ENCODE measurements at places on chromosomes 3 and 15.

- DNase-seq: no peak
These were observed 357.4 kb upstream of the CDIN1 start for GRCh38 chr15:36221992-36222391.

GRCh38 chr3:123157598-123158287 lies 44.0 kb upstream of the SEC22A start:
- DNase-seq: no peak

GRCh38 chr15:39591141-39591895 lies 10.4 kb downstream of the THBS1 start:
- DNase-seq: no peak

GRCh38 chr3:171981271-171981605 lies 58.1 kb upstream of the FNDC3B start:
- no peak for DNase-seq

- no peak for DNase-seq
These were observed 10.9 kb upstream of the BCL2A1 start for GRCh38 chr15:79981831-79982455.

GRCh38 chr3:11818033-11818432 lies 28.7 kb downstream of the TAMM41 start:
- DNase-seq: no peak

GRCh38 chr3:69890691-69891090 lies 108.8 kb upstream of the SAMMSON start:
- no peak for DNase-seq

- DNase-seq: no peak
These were observed 29.6 kb upstream of the SELENOK start for GRCh38 chr3:53921296-53921695.
